ENCODE measurements at places on chromosomes 4 and X.

DNA sequence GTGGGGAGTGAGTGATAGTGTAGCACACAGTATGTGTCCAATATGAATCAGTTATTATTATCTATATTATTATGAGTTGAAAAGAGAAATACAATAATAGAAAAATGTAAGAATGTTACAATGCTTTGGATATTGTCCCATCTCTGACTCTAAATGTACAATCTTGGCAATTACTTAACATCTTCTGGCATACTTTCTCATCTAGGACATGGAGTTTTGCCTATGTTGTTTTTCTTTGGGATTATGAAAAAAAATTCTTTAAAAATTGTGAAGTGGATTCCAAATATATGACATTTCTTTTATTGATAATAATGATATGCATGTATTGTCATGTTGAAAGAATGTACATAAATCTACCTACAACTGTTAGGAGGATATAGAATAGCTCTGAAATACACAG, 84.1 kb downstream of the TBCK start:
- no peak for DNase-seq

GRCh38 chr4:14308229-14308651, 680.7 kb upstream of the BOD1L1 start:
- DNase-seq: no peak

GRCh38 chr4:180913750-180914149, 1329.5 kb upstream of the TENM3 start:
- DNase-seq: no peak

DNA sequence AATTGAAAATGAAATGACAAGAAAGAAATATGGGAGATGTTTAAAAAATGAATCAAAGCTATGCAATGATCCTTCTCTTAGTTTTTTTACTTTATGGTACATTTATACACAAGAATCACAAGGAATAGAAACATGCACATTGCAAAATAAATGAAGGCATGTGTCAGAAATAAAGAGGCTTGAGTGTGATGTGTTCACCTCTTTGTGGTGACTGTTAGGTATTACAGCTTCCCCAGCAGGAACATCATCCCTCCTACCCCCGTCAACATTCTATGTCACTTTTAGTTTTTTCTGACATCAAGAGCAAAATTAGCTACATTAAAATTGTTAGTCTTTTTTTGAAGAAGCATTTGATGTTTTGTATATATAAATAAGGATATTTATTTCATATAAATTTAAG, 214.8 kb downstream of the SLC4A4 start:
- DNase-seq: peak; percentile 11

GRCh38 chr4:38684951-38685844, 21.2 kb downstream of the KLF3 start:
- no peak for DNase-seq

- DNase-seq: no peak
Observed at GRCh38 chrX:68648960-68649359, 1.5 kb downstream of the STARD8 start.

GRCh38 chr4:174697896-174698295, 131.2 kb downstream of the GLRA3 start:
- DNase-seq: no peak

- peak; percentile 70 for DNase-seq
Observed at GRCh38 chr4:123616951-123617461, 220.4 kb downstream of the SPRY1 start.

- no peak for DNase-seq
Observed at GRCh38 chr4:132557660-132558059, 591.4 kb upstream of the PCDH10 start.

- DNase-seq: no peak
Observed at GRCh38 chr4:151358266-151358665, 32.9 kb upstream of the SH3D19 start.

GRCh38 chr4:91840359-91840758, 463.4 kb upstream of the GRID2 start:
- no peak for DNase-seq

DNA sequence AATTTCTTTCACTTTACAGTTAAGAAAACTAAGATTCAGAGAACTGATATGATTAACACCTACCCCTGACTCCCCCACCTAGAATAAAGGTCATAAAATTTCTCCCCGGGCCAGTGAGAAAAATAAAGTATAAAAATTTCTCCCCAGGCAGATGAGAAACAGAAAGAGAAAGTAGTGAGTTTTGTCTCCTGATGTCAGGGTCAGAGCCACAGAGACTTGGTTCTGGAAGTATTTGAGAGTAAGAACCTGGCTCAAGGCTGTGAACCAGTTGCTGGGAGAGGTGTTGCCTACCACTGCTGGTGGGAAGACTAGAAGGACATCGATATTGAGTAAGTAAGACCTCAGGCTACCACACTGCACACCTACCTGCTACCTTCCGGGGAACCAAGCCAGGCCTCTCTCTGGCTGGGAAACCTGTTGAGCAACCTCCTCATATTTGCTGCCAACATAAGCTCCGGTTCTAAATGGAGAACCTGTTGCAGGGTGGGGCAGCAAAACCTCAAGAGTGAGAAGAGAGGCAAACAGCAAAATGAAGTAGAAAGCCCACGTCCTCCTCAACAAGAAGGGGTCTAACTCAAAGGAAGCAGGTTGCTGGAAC, 104.2 kb upstream of the PUDP start:
- DNase-seq: no peak

DNA sequence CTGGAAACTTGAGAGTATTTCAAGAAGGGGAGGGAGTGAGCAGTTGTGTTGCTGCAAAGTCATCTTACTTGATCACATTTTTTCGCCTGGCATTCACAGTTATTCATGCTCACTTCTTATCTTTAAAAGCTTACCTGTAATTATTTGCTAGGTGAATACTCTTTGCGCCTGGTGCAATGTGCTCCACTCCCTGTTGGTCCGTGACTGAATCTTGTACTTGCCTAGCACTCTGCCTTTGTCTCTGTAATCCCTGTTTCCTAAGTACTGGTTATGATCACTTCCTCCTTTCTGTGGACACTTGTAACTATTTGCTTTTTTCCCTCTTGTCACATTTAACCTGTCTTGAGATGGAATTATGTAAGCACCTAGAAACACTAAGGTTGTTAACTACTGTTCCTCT, 5.8 kb downstream of the BMP2K start:
- peak; percentile 59 for DNase-seq

GRCh38 chr4:26319949-26320537, 771 bp upstream of the RBPJ start:
- no peak for DNase-seq

DNA sequence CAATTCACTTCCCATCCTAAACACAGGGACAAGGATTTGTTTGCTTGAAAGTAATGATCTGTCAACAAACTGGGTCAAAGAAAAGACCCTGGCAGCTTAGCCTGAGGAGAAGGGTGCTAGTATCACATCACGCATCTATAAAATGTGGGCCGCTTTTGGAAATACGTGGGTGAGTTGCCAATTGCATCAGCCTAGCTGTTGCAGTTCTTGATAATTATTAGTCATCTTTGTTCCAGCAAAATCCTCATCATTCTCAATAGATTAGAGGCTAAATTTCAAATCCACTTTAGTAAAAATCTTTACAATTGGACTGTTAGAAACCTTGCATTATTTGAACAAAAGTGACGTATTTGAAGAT, 33.6 kb upstream of the TAPT1 start:
- no peak for DNase-seq

GRCh38 chrX:133151336-133151735, 54.4 kb upstream of the USP26 start:
- DNase-seq: no peak

- no peak for DNase-seq
Observed at GRCh38 chrX:80602036-80602860, 182.0 kb downstream of the TENT5D start.

GRCh38 chrX:2516623-2517022, 15.8 kb upstream of the DHRSX start:
- no peak for DNase-seq

DNA sequence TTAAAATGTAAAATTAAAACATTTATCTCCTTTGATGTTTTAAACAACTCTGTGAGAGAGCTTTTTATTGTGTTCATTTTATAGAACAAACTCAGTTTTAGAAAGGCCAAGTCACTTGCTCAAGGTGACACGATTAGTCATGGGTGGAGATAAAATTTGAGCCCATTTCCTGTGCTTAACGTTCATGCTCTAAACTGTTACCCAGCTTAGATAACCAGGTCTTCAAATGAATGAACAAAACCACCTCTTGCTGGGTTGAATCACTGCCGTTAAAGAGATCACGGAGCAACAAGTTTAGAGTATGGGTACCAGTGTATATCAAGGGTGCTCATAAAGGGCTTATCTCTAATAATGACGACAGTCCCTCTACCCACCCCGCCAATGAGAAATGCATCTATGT, 10.2 kb upstream of the CASK start:
- no peak for DNase-seq

GRCh38 chr4:134628066-134628465, 426.5 kb upstream of the PABPC4L start:
- DNase-seq: no peak

DNA sequence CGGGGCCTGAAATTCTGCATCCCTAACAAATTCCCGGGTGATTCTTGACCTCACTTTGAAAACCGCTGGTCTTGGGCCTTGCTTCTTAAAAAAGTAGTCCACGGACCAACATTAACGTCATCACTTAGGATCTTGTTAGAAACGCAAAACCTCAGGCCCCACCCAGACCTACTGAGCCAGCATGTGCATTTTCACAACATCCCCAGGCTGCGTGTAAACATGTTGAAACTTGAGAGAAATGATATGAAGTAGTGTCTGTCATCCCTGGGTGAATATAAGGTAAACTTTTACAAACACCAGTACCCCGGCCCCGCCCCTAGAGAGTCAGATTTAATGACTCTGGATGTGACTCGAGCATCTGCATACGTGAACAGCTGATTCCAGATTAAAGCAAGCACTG, 33.7 kb downstream of the SORBS2 start:
- no peak for DNase-seq

- peak; percentile 50 for DNase-seq
Observed at GRCh38 chr4:143616771-143617170, 83.7 kb downstream of the FREM3 start.

Measured in KBM-7 (cell line).